ENCODE measurements at places on chromosomes 16 and 17. TPM values are rescaled to one million over a fixed set of nuclear protein-coding genes. Genes with fewer than 3 reads are reported as not detected.

The ASPHD1 gene
- 3.8 TPM for total RNA-seq

GRCh38 chr16:69724981-69725479 is 1.3 kb downstream of the NQO1 start:
- no peak overlapping the region for H3K4me3 ChIP-seq
- no peak overlapping the region for H3K27ac ChIP-seq
- no peak for DNase-seq
- H3K36me3 ChIP-seq = no peaks in the 10 kb centered on the region
- no peaks in the 10 kb centered on the region for H3K27me3 ChIP-seq

The AANAT gene
- not detected for total RNA-seq

- no peak overlapping the region for H3K4me3 ChIP-seq
Measured at GRCh38 chr17:83196366-83196765, 117.0 kb downstream of the METRNL start.

DNA sequence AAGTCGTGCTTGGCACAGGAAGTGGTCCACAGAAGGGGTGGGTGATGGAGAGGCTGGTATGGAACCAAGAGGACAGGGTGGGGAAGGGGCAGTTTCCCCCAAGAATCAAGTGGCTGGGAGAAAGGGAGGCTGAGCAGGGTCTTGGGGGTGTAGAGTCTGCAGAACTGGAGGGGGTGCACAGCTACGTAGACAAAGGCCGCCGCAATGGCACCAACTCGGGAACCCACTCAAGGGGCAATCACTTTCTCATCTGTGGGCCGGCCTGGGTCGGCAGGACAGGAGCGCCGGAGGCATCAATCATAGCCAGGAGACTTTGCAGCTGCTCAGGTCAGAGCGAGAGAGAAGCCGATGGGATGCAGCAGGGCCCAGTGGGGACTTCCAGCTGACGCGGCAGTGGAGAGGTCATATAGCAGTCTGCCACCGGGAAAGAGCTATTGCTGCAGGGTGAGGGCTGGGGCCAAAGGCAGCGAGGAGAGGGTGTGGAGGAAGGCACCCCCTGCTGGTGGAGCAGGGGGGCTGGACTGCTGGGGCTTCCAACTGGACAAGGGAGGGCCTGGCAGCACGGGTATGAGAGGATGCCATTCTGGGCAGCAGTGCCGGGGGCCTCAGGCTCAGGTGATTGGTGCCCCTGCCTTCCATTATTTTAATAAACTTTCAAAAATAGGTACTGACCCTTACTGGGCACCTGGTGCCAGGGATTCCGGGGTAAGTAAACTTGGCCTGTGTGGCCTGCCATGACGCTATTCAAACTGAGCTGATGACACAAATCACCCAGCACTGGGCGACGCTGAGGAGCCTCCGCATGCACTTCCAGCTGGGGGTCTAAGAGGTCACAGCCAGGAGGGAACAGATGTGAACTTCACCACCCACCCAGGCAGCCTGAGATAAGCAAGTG is 52.5 kb upstream of the MTSS2 start:
- no peaks in the 10 kb centered on the region for H3K4me1 ChIP-seq
- DNase-seq = no peak
- no peak overlapping the region for H3K4me3 ChIP-seq
- peak overlapping the region; percentile 58 for H3K27ac ChIP-seq
- no peaks in the 10 kb centered on the region for H3K27me3 ChIP-seq
